ENCODE measurements at places on chromosomes 2 and 18.

GRCh38 chr2:223734346-223734745, 103.0 kb downstream of the AP1S3 start:
- no peak for DNase-seq

DNA sequence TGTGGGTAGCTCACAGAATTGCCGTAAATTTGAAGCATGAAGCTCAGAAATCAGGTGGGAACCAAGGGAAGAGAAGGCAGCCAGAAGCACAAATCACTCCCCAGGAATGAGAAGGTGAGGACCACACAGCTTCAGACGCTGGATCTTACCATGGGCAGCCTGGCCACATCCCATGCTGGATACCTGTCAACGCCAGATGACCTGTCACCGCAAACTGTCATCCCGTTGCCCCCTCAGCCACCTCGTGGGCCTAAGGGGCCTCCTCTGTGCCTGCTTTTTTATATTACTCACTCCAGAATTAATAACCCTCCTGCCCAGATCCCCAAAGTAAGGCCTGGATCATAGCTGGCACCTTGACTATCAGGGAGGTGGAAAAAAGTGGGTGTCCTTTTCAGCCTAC, 129.9 kb upstream of the MSH6 start:
- no peak for DNase-seq

DNA sequence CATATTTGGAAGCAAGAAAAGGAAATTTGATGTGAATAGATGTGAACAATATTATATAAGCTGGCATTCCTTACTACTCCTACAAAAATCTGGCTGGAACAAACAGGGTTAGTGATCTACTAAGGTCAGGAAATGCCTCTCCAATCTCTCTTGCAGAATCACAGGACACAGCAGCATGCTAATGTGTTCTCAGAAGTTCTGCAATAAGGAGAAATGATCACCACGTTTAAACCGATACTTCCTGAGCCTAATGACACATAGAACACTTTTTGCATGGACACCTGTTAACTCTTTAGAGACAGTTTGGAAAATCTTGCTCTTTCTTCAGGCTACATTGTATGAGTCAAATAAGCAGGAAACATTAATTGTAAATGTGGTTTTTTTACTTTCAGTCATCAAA, 89.6 kb upstream of the MAP3K20 start:
- no peak for DNase-seq

DNA sequence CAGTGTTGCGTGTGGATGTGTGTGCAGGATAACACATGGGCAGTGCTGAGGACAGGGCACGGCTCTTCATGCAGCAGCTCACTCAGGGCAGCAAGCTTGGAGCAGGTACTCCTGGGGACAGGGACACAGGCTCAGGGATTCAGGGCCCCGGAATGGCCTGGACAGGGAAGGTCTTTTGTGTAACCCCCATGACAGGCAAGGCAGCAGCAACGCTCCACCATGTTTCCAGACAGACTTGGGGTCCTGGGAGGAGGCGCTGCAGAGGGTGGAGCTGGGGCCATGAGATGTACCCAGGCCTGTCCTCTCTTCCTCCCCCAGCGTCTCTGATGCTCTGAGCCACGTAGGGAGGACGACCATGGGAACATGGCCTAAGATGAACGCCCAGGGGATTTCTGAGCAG, 58.3 kb downstream of the ADNP2 start:
- DNase-seq, result no peak

DNA sequence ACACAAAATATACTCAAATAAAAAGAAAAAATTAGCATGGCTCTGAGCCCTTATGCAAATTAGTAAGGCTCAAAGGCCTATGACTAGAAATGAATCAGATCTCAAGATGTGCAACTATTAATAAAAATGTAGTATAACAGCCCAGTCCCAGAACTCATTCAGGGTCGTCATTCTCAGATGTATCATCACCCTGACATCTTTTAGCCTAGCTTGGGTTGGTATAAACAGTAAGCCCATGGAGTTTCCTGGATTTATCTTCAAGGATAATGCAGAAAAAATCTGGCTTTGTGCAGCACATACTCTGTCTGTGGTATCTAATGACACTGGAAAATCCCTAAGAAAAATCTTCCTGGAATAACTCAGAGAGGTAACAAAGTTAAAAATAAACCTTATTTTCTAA, 239.3 kb downstream of the ZNF385B start:
- DNase-seq, result no peak

GRCh38 chr2:241877989-241878970, 8.8 kb downstream of the RTP5 start:
- no peak for DNase-seq

DNA sequence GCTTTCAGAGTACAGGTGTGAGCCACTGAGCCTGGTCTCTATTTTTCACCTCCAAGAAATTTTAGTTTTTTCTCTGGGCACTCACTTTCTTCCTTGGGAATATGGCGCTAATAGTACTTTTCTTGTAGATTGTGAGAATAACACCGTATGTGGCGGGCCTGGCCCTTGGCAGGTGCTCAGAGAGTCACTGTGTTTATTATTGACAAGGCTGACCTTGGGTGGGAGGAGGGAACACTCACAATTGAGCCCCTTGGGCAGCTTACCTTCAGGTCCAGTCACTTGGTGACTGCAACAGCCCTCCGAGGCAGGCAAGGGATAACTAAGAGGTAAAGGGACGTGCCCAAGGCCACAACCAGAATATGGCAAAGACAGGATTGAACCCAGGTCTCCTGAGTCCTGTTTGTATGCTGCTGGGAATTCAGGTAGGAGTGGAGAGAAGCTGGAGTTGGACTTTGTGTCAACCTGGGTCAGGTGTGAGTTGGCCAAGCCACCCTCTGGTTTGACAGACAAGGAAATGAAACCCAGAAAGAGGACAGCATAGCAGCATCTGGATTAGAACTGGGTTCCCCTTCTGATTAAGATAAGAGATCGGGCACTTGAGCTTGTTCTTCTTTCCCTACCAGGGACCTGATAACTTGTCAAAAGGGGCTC, 2.8 kb upstream of the STK25 start:
- no peak for DNase-seq

DNA sequence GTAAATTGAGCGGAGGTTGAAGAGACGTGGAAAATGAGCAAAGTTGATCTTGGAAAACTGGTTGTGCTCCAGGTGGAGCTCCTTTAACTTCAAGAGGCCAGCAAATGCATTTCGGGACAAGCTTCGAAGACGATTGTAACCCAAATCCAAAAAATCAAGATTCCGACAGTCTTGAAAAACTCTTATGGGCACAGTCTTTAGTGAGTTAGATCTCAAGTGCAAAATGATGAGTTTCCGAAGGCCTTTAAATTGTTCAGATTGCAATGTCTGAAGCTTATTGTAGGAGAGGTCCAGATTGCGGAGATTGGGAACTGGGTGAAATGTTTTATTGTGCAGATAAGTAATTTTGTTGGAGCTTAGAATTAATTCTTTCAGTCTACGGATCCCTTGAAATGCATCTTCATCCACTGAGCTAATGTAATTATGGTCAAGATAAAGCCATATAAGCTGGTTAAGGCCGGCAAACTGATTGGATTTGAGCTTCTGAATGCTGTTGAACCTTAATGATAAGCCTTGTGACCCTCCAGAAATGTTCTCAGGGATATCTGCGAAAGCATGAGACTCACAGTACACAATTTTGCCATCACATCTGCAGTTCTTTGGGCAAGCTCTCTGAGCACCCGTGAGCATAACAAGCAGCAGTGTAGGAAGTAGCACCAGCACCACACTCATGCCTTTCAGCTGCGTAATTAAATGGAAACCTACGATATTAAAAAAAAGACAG, 2.9 kb downstream of the LRRTM4 start:
- DNase-seq, result no peak

DNA sequence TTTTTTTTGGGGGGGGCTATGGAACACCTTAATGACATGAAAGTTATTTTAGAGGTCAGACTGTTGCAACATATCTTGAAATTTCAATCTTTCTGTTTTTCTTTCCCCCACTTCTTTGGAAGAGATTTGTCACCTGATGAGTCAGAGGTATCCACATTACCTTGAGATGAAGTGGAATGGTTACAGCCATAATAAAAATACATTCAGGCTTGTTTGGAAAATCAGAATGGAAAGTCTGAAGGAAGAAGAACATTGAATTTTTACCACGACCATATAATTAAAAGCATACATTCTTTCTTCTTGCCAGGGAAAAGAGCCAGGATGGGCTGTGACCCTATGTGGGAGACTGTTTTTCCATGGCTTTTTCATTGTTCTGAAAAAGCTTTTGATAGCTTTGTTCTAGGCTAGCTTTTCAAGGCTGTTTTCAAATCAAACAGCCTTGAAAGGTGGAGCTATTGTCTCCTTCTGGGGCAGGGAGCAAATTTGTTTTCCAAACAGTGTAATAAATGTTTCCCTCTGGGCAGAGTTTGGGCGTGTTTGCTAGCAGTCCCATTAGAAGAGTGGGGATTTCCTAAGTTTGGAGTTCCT, 2.3 kb upstream of the GTF3C3 start:
- DNase-seq, result no peak

DNA sequence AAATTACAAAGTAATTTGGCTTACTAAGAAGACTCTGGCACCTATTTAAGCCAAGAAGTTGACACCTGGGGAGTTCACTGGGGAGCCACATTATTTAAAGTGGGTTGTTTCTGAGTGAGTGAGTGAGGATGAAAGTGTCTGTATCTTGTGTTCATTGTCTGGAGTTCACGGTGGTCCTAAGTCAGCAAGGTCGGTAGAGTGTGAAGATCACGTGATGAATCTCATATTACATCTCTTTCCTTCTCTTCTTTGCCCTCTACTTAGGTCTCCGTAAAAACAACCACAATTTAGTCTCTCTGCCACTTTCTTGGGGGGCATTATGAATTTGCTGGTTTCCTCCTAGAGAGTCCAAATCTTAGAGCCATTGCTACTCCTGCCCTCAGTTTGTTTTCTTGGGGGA, 67.8 kb downstream of the DIS3L2 start:
- no peak for DNase-seq

DNA sequence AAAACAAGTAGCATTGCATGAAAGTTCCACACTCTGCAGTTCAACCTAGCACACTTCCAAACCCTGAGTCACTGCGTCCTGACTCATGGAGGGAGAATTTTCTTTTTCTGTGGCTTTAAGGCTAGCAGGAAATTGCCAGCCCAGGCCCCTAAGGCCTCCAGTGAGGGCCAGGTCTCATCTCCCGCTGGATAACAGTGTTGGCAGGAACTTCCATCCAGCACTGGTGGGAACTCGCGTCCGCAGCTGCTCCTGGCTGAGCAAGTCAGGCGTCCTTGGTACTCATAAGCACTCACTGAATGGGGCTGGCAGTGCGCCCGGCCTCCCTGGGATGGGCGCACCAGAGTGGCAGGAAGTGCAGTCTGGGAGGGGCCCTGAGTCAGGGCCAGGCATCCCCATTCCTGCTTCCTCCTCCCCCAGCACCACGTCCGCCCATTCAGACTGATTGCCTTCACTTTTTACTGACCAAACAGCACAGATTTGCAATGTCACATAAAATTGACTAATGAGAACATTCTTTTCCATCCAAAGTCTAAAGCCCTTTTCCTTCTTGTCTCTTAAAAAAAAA, 14.3 kb downstream of the MALL start:
- DNase-seq, result peak; percentile 59

- no peak for DNase-seq
Measured at GRCh38 chr18:8969639-8970390, 132.7 kb upstream of the NDUFV2 start.

- DNase-seq, result no peak
Measured at GRCh38 chr2:222481941-222482340, 57.6 kb downstream of the SGPP2 start.
